ENCODE measurements at places on chromosomes 5 and 9.

- DNase-seq, result no peak
Measured at GRCh38 chr5:53568871-53569270, 8.4 kb downstream of the NDUFS4 start.

DNA sequence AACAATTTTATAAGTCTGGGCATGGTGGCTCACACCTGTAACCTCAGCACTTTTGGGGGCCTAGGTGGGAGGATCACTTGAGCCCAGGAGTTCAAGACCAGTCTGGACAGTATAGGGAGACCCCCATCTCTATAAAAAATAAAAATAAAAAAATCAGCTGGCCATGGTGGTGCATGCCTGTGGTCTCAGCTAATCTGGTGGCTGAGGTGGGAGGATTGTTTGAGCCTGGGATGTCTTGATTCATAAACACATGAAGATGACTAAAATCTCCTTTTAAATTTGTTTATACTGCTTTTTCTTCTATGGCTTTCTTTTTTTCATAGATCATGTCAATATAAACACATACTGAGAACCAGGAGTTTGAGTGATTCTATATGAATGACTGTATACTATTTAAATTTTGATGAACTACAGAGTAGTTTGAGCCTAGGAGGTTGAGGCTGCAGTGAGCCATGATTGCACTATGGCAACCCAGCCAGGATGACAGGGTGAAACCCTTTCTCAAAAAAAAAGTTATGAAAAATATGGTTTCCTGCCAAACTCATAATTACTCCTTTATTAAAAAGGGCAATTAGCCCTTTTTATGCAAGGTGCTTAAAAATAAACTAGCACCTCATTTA lies 14.2 kb downstream of the RIC1 start:
- DNase-seq, result no peak

- no peak for DNase-seq
Measured at GRCh38 chr9:911005-911404, 65.5 kb upstream of the DMRT3 start.

- DNase-seq, result no peak
Measured at GRCh38 chr5:177317959-177318377, 6.3 kb upstream of the MXD3 start.

GRCh38 chr9:121393318-121393717 lies 23.3 kb upstream of the STOM start:
- DNase-seq, result no peak

DNA sequence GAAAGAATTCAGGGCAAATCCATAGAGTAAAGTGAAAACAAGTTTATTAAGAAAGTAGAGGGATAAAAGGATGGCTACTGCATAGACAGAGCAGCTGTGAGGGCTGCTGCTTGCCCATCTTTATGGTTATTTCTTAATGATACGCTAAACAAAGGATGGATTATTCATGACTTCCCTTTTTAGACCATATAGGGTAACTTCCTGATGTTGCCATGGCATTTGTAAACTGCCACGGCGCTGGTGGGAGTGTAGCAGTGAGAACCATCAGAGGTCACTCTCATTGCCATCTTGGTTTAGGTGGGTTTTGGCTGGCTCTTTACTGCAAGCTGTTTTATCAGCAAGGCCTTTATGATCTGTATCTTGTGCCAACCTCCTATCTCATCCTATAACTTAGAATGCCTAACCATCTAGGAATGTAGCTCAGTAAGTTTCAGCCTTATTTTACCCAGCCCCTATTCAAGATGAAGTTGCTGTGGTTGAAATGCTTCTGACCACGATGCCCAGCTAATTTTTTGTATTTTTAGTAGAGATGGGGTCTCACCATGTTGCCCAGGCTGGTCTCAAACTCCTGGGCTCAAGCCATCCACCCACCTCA lies 42.1 kb downstream of the RFK start:
- DNase-seq, result no peak

- no peak for DNase-seq
Measured at GRCh38 chr5:135386886-135387628, 12.0 kb downstream of the MACROH2A1 start.

Measured in stimulated activated CD8-positive, alpha-beta memory T cell treated with anti-CD3 and anti-CD28 coated beads, Interleukin-15, amount 100 ng/mL, for 4 hours (primary cell).